ENCODE measurements at places on chromosomes 6 and 20. TPM values are rescaled to one million over a fixed set of nuclear protein-coding genes. Genes with fewer than 3 reads are reported as not detected.

- DNase-seq = no peak
Measured at GRCh38 chr6:38957426-38957825, 91.2 kb upstream of the GLP1R start.

DNA sequence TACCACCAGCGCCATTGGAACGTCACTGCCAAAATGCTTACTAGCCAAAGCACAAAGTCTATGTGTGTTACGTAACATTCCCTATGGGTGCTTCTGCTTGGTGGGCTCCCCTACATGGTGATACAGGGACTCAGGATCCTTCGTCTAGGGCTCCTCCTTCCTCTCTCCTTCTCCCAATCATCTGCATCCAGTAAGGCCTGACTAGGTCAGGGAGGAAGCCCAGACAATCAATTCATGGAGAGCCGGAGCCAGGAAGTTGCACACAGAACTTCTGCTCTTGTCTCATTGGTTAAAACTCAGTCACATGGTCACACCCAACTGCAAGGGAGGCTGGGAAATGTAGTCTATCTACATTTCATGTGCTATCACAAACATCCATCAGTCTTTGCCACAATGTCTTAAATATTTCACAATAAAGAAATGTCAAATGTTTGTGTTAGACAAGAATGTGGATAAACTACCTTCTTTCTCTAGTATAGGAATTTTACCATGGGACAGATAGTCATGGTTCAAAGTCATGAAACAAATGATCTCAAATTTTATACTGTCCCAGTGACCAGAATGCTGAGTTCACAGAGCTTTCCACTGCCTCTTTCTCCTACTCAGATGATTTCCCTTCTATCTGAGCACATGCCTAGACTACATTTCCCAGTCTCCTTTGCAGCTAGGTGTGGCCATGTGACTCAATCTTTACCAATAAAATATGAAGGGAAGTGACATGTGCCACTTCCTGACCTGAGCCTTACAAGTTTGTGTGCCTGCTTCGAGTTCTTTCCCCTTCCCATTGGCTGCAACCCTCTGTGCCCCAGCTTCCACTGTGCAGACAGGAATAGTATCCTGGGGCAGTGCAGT is 9.3 kb upstream of the KCNK15 start:
- peak; percentile 85 for DNase-seq

Gene PRR18
- total RNA-seq = not detected

- no peak for DNase-seq
Measured at GRCh38 chr6:133241901-133242636, 912 bp downstream of the EYA4 start.

DNA sequence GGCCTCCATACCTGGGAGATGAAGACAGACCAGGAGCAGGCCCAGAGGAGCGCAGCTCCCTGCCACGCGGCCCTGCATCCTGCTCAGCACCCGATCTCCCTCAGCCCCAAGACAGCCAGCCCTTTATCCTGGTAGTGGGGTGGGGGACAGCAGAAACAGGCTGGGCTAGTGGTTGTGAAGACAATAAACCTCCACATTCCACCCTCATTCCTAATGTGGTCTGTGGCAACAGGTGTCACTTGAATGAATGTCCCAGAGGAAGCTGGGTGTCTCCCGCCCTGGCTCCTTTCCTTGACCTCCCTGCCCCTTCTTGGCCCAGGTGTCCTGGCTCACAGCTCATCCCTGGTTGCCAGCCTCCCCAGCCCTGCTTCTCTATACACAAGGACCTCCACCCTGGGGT is at the start of gene C6orf15:
Gene C6orf15 (minus strand): TSS at position 98 of the 400 bp plus-strand sequence. CDS start 20 bp downstream, at position 78.
- DNase-seq = no peak

Gene TRIM10
- total RNA-seq = 5.4 TPM

Gene OLIG3
- not detected for total RNA-seq

Gene ID1
- 59.7 TPM for total RNA-seq

DNA sequence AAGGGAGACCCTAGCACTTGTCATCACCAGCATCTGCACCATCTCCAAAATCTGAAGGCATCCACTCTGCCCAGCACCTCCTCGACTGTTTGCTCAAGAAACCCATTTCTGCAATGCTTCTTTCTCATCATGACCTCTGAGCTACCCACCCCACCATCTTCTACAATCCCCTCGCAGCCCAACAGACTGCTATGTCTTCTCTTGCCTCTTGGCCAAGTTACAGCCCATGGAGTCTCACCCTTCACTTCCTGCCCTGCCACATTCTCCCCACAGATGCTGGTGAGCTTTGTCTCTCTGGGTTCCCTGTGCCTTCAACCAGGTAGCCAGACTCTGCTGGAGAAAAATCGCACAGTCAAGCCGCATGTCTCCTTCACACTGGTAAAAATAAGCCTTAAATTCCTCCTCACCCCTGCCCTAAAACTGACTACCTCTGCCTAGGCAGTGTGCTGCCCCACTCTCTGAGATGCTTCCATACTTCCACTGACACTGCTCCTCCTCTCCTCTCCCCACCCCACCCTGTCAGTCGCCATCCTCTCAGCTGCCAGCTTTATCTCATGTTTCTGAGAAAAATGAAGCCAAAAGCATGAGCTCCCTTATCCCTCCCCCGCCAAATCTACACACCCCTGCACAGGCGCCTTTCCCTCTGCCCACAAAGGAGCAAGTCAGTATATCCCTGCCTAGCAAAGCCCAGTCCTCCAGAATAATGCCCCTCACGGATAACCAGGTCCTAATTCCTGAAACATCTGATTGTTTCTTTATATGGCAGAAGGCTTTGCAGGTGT is 2.3 kb upstream of the TXNDC5 start:
- DNase-seq = no peak

DNA sequence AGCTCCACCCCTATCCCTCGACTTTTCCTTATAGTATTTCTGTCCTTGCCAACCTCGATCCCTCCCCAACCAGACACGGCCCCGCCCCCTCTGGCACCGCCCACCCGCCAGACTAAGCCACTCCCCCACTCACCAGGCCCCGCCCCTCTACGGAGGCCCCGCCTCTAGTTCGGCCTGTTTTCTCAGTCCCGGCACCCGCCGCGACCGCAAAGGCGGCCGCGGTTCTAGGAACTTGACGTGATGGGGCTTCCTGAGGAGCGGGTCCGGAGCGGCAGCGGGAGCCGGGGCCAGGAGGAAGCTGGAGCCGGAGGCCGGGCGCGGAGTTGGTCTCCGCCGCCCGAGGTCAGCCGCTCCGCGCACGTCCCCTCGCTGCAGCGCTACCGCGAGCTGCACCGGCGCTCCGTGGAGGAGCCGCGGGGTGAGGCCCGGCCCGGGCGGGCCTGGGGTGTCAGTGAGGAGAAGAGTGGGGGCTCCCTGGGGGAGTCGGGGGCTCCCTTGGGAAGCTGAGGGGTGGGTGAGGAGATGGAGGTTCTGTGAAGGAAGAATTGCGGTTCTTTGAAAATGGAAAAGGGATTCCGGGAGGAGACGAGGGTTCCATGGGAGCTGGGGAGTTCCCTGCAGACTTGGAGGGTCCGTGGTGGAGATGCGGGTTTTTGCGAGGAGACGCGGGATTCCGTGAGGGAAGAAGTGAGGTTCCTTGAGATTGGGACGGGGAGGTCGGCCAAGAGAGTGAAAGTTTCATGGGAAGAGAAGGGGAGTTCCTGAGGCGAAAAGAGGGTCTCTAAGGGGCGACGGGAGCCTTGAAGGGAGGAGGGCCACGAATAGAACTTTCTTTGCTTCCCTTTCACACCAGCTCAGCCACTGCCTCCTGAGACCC is at the start of gene ACSS2:
Gene ACSS2 (plus strand): TSS at position 207 of the 877 bp plus-strand sequence. CDS start 34 bp downstream, at position 241.
- DNase-seq = peak; percentile 99

DNA sequence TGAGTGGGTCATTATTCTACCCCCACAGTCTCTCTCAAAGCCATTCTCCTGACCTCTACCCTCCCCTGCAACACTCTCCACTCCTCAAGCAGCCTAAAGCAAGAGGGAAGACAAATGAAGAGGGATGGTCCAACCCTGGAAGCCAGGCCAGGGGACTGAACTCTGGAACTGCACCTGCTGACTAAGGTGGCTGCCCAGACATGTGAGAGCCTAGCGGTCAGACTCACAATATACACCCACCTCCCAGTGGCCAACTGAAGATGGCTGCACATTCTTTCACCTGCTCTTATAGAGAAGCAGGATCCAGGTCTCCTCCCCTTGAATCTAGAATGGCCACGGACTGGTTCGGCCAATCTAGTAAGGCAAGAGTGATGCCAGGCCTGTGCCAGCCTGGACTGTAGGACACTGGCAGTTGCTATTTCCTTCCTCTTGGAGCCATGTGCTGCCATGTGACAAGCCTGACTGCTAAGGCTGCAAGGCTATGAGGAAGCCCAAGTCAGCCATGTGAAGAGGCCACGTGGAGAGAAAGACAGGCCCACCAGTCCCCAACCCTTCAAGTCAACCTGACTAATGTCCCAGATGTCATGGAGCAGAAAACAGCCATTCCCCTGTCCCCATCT is 31.8 kb downstream of the ACSS1 start:
- no peak for DNase-seq

DNA sequence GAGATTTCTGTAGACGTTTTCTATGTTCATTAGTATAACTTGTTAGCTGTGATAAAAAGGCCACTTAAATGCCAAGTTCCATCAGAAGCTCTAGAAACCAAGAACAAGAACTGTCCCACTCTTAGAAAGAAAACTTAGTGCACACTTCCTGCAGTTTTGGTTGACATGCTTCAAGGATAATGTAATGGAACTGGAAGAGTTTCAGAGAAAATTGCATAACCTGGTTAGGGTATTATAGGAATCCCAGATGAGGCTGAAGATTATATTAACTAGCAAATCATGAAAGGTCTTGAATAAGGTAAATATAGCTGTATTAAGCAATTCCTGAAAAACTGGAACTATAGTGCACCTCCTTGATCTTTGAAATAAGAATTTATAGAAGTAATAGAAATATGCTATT is 1.8 kb upstream of the PHACTR2 start:
- no peak for DNase-seq

Data from mucosa of gallbladder (tissue), 1 donor.